CD4-positive, alpha-beta T cell treated with Interleukin-1 beta for 1 hour (primary cell): ENCODE measurements at places on chromosomes 16 and 17.

GRCh38 chr17:60165971-60166370, 16.2 kb downstream of the CA4 start:
- DNase-seq = no peak

DNA sequence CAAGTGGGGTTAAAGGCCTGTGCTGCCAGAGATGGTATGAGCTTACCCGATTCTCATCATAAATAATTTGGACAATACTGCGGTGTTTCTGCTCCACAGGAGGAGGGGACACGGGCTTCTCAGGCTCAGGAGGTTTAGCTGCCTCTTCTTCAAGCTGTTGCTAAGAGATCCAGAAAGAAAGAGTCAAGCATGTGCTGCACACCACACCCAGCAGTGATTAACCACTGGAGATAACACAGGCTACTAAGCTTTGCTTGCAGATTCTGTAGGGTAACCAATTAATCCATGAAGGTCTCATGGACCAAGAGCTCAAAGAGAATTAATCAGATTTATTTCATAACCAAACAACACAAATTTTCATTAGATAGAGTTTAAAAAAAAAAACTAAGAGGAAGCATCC, 56.6 kb downstream of the NCOR1 start:
- no peak for DNase-seq

GRCh38 chr16:78562111-78562510, 462.7 kb downstream of the WWOX start:
- no peak for DNase-seq

DNA sequence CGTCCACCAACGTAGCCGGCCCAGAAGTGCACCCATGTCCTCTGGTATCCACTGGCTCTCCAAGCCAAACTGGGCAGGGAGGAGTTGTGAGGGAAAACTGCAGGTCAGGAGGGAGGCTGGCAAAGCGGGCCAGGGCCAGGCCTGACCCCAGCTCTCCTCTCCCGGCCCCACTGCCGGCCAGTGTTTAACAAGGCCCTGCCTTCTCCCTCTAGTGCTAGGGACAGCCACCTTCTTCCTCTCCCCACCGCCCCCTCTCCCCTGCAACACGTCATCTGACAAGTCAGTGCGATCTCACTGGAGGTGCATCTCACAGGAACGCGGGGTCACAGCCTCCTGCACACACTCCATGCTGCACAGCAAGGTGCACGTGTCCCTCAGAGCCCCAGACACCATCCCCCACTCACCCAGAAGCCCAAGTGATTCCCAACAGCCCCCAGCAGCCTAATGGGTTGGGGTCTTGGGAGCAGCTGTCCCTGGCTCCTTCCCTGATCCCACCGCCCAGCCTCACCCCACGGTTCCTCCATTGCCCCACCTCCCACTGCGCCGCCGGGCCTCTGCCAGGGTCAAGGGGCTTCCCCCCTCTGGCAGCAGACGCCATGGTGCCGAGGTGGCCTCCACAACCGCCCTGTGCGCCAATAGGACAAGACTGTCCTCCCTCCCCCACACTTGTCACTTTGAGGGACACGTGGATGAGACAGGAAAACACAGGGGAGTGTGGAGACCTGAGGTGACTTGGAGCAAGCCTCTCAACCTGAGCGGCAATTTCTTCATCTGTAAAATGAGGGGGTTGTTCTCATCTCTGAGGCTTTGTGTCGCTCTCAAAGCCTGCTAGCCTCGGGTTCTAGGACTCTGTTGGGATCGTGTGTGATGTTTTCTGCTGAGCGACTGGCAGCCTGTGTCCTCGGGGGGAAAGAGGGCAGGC, 1.1 kb upstream of the ACE start:
- DNase-seq = no peak

DNA sequence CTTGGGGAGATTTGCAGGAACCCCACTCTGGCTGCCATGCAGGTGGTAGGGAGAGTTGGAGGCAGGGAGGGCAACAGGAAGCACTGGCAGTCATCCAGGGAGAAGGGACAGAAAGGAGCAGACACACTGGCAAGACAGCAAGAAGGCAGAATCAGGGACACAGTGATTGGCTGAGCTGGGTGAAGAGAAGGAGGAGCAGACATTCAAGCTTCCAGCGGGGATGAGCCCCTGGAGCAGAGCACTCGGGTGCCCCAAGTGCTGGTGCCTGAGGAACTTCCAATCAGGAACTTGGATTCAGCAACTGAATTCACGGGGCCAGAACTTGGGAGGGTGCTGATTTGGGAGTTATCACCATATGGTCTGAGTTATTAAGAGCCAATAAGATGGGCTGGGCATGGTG, 6.3 kb upstream of the ITGA3 start:
- no peak for DNase-seq

DNA sequence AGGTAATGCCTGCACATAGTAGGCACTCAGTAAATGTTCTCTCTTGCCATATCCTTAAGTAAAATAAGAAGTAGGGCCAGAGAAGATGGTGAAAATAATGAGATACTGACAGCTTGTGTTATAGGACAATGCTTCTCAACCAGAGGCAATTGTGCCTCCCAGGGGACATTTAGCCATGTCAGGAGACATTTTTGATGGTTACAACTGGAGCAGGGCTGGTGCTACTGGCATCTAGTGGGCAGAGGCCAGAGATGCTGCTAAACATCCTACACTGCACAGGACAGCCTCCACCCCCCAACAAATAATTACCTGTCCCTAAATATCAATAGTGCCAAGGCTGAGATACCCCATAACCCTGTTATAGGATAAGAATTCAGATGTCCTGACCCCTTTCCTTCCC, 1.7 kb downstream of the RAD51D start:
- DNase-seq = peak; percentile 17

GRCh38 chr17:82524540-82524939, 5.0 kb downstream of the FOXK2 start:
- no peak for DNase-seq

- DNase-seq = no peak
These were observed 18.4 kb downstream of the FOXJ1 start for GRCh38 chr17:76122431-76123190.

GRCh38 chr17:59830007-59830630, 62.6 kb downstream of the TUBD1 start:
- DNase-seq = no peak

GRCh38 chr17:82396601-82397435, 21.3 kb upstream of the HEXD start:
- no peak for DNase-seq

GRCh38 chr16:51607201-51607651, 456.2 kb upstream of the SALL1 start:
- no peak for DNase-seq
